ENCODE measurements at places on chromosomes 11 and 22. TPM values are rescaled to one million over a fixed set of nuclear protein-coding genes. Genes with fewer than 3 reads are reported as not detected.

The UBQLN3 gene
- total RNA-seq, result not detected

The CCDC89 gene
- 1.7 TPM for total RNA-seq

The GTPBP1 gene
- 25.5 TPM for total RNA-seq

The ADM2 gene
- total RNA-seq, result 3.9 TPM

The MPEG1 gene
- total RNA-seq, result 0.08 TPM

The OR51I2 gene
- not detected for total RNA-seq

The APOL3 gene
- 3.2 TPM for total RNA-seq

The TNNI2 gene
- total RNA-seq, result 0.46 TPM

The SERGEF gene
- 35.5 TPM for total RNA-seq

The CDC45 gene
- 26.1 TPM for total RNA-seq
